Osteocyte (in vitro differentiated cells): ENCODE measurements at places on chromosomes 2 and 18. TPM values are rescaled to one million over a fixed set of nuclear protein-coding genes. Genes with fewer than 3 reads are reported as not detected.

GRCh38 chr2:119710281-119710680 is 31.3 kb downstream of the TMEM177 start:
- no peaks in the 10 kb centered on the region for H3K4me1 ChIP-seq
- H3K27me3 ChIP-seq: peaks cover 17% of the 10 kb centered on the region
- H3K27ac ChIP-seq: no peak overlapping the region

DNA sequence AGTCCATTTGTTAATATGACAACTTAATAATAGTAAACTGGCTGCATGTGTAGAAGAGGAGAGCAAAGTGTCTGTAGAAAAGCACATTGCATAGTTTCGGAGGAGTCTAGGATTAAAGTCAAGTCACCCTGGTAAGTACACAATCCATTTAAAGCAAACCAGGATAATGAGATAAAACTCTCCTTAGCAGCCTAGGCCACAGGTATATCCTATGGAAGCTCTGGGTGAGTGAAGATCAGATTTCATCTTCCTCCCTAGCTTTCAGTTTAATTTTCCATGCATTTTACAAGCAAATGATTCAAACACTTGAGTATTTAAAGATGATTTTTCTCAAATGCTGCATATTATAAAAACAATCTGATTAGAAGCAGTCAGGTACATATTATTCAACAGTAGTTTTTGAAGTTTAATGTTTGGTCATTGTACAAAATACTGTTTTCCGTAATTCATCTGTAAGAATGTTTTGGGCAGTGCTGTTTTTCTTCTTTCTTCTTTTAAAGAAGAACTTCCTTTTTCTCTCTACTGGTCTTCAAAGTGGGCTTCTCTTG is 10.2 kb downstream of the CERS6 start:
- H3K4me3 ChIP-seq: no peak overlapping the region
- H3K27ac ChIP-seq: no peak overlapping the region
- no peaks in the 10 kb centered on the region for H3K27me3 ChIP-seq
- H3K4me1 ChIP-seq: peaks cover 32% of the 10 kb centered on the region
- no peak for DNase-seq
- no peaks in the 10 kb centered on the region for H3K36me3 ChIP-seq

DNA sequence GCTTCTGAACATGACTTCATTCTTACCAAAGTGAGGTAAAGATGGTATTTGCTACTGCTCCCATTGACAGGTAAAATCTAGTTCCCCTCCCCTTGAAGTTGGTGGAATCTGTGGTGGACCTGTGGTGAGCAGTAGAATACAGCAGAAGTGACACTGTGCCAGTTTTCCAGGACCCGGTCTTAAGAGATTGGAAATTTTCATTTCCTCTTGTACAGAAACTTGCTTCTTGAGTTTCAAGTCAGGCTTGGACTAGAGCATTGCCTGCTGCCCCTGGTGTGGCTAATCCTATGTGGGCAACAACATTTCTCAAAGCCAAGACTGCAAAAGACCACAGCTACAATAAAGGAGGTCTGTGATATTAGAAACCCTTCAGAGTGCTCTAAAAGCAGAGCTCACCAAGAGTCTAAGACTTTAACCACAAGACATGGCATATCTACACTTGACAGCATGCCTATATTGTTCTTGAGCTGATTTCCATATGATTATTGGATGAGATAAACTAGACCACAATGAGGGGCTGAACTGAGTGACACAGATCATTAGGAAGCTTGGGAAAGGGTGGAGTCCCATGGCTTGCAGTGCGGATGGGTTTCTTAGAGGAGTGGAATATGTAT is 458.1 kb downstream of the BCL11A start:
- no peaks in the 10 kb centered on the region for H3K4me1 ChIP-seq
- H3K27me3 ChIP-seq: no peaks in the 10 kb centered on the region
- H3K27ac ChIP-seq: no peak overlapping the region
- no peak overlapping the region for H3K4me3 ChIP-seq
- no peaks in the 10 kb centered on the region for H3K36me3 ChIP-seq

- H3K36me3 ChIP-seq: no peaks in the 10 kb centered on the region
- no peak overlapping the region for H3K4me3 ChIP-seq
- peaks cover 5% of the 10 kb centered on the region for H3K27me3 ChIP-seq
These were observed 163.4 kb downstream of the TMEM163 start for GRCh38 chr2:134555411-134555810.

GRCh38 chr2:192696857-192697256 is 502.1 kb upstream of the TMEFF2 start:
- H3K27ac ChIP-seq: no peak overlapping the region
- DNase-seq: no peak
- no peak overlapping the region for H3K4me3 ChIP-seq
- peaks cover 15% of the 10 kb centered on the region for H3K27me3 ChIP-seq

- peak overlapping the region; percentile 52 for H3K27ac ChIP-seq
- no peaks in the 10 kb centered on the region for H3K27me3 ChIP-seq
- H3K4me3 ChIP-seq: no peak overlapping the region
- H3K4me1 ChIP-seq: peaks cover 28% of the 10 kb centered on the region
These were observed 82.2 kb downstream of the RAB31 start for GRCh38 chr18:9790261-9790660.

DNA sequence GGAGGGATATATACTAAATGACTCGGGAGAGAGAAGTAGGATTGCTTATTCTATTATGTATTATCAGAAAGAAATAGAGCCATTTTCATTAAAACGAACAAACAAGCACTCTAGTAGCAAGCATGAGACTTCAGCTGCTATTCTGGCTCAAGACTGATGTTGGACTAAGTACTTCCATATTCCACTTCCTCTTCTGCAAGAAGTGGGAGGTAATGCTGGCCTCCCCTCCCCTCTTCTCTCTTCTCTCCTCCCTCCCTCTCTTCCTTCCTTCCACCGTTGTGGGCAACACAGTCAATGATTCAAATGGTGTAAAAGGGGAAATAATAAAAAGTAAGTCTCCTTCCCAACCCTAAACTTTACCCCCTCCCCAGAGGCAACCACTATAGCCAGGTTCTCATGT is 62.6 kb downstream of the EMX1 start:
- H3K27me3 ChIP-seq: no peaks in the 10 kb centered on the region
- DNase-seq: no peak
- peaks cover 4% of the 10 kb centered on the region for H3K36me3 ChIP-seq
- no peak overlapping the region for H3K4me3 ChIP-seq

DNA sequence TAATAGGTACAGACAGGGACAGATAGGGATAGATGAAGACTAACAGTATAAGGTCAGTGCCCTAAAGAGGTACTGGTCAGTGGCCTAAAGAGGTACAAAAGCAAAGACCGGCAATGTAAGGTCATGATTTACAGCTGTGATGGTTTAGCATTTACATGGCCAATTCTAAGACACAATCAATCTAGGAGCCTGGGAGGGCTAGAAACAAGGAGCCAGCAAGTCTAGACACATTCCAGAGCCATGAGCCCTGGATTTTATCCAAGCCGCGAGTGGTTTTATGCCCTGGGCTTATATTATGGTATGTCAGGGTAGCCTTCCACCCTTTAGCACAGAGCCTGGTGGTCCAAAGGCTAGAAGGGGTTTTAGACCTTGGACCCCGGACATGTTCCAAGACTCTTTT is 124.2 kb downstream of the CBLN2 start:
- H3K27ac ChIP-seq: no peak overlapping the region
- no peak for DNase-seq
- no peaks in the 10 kb centered on the region for H3K36me3 ChIP-seq
- H3K4me1 ChIP-seq: no peaks in the 10 kb centered on the region
- H3K27me3 ChIP-seq: no peaks in the 10 kb centered on the region
- H3K4me3 ChIP-seq: no peak overlapping the region

GRCh38 chr18:79781331-79781941 is 16.3 kb upstream of the KCNG2 start:
- no peaks in the 10 kb centered on the region for H3K36me3 ChIP-seq
- peaks cover 15% of the 10 kb centered on the region for H3K27me3 ChIP-seq
- H3K4me3 ChIP-seq: no peak overlapping the region
- no peak overlapping the region for H3K27ac ChIP-seq
- no peak for DNase-seq

DNA sequence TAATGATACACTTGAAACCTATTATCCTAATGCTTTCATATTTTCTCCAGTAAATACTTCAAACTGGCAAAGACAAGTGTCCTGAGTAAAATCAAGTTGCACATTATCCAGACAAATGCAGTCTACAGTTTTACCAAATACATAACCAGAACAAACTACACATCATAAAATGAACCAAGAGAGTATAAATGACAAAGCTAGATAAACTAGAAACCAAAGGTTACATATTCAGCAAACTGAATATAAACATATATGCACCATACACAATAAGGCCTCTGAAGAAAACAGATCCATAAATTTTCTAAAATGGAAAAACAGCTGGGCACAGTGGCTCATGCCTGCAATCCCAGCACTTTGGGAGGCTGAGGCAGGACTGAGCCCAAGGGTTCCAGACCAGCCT is 47.0 kb downstream of the HYCC2 start:
- no peak overlapping the region for H3K4me3 ChIP-seq
- peaks cover 28% of the 10 kb centered on the region for H3K36me3 ChIP-seq
- DNase-seq: no peak
- H3K4me1 ChIP-seq: peaks cover 8% of the 10 kb centered on the region
- H3K27ac ChIP-seq: no peak overlapping the region

DNA sequence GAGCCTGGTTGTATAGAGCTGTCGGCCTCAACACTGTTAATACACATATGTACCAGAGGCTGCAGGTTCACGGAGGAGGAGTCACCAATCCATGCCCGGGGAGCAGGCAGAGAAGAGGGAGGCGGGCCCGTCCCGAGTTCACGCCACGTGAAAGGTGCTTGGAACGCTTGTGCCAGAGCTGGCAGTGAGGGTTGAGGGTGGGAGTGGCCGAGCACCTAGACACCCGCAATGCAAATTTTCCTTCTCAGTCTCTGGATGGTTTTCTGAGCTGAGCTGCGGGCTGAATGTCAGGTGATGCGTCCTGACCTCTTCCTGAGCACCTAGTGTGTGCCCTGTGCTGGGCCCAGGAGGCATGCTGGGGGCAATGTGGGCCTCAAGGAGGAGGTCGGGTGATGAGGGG is 52.2 kb downstream of the ODC1 start:
- peaks cover 4% of the 10 kb centered on the region for H3K36me3 ChIP-seq
- no peak overlapping the region for H3K27ac ChIP-seq
- no peak for DNase-seq
- H3K4me3 ChIP-seq: no peak overlapping the region

DNA sequence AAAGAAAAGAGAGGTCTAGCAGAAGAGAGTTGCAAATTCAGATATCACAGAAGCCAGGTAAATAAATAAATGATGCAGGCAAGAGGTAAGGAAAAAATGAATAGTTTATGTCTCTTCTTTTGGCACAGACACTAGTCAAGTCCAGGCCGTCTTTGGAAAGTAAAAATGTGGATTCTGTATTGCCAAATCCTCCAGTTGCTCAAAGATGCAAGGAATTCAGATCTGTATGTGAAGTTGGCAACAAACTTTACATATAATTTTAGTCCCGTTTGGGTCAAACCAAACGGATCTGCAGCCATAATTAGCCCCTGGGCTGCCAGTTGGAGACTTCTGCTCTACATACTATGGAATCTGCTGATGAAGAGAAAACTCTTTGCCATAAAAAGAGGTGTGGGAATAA is 200.5 kb upstream of the RND3 start:
- H3K36me3 ChIP-seq: no peaks in the 10 kb centered on the region
- no peak overlapping the region for H3K4me3 ChIP-seq
- H3K4me1 ChIP-seq: peaks cover 28% of the 10 kb centered on the region
- no peak overlapping the region for H3K27ac ChIP-seq

GRCh38 chr18:66931010-66931409 is 327.1 kb upstream of the CDH19 start:
- peaks cover 3% of the 10 kb centered on the region for H3K27me3 ChIP-seq
- H3K27ac ChIP-seq: no peak overlapping the region
- no peaks in the 10 kb centered on the region for H3K36me3 ChIP-seq

DNA sequence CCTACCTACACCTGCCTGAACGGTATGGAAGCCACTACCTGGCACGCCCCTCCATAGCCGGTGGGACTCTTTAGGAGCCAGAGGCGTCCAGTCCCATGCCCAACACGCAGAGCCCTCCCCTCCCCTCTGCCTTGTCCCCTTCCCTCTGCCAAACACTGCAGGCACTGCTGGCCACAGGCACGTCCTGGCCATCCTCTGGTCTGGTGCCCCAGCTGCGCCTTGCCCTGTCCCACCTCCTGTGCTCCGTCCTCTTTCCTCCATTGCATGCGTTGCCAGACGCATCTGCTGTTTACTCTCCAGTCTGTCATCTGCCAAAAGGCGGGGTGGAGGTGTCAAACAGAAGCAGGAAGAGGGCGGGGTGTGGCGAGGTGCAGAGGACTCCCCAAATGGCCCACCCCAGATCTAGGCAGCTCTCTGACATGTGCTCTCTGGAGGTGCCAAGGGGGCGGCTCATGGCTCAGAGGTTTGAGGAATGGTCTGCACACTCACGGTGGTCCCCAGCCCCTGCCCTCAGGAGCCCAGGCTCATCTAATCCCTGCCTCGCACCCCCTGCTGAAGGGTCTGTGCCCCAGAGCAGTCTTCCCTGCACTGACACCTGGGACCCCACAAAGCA is 45.1 kb downstream of the HS6ST1 start:
- no peak overlapping the region for H3K4me3 ChIP-seq
- no peaks in the 10 kb centered on the region for H3K27me3 ChIP-seq
- H3K4me1 ChIP-seq: peaks cover 3% of the 10 kb centered on the region
- H3K36me3 ChIP-seq: peaks cover 15% of the 10 kb centered on the region
- no peak overlapping the region for H3K27ac ChIP-seq

GRCh38 chr18:26579941-26580618 is 31.7 kb upstream of the KCTD1 start:
- no peak overlapping the region for H3K27ac ChIP-seq
- H3K4me3 ChIP-seq: no peak overlapping the region
- no peak for DNase-seq

- peaks cover 12% of the 10 kb centered on the region for H3K27me3 ChIP-seq
- H3K4me3 ChIP-seq: no peak overlapping the region
- no peaks in the 10 kb centered on the region for H3K36me3 ChIP-seq
- peaks cover 28% of the 10 kb centered on the region for H3K4me1 ChIP-seq
These were observed 41.1 kb downstream of the LDLRAD4 start for GRCh38 chr18:13259701-13260100.

- H3K4me1 ChIP-seq: peaks cover 5% of the 10 kb centered on the region
- no peak for DNase-seq
- H3K27me3 ChIP-seq: no peaks in the 10 kb centered on the region
- H3K36me3 ChIP-seq: no peaks in the 10 kb centered on the region
- no peak overlapping the region for H3K4me3 ChIP-seq
These were observed 190.1 kb upstream of the SLC35G4 start for GRCh38 chr18:11419338-11419737.

DNA sequence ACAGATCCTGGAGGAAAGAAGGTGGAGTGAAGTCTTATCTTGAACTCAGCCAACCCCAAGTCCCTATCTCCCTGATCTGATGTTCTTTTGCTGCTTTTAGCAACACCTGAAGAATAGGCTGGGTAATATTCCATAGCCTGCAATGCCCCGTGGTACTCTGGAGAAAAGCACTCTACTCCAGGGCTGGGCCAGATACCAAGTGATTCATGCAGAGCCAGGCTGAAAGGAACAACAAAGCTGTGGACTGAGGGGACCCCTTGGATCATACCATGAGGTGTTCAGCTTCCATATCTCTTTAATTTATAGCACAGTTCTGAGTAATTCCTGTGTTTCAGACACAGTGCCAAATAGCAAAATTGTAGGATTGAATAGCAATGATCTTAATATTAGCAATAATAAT is 130.6 kb downstream of the NXPH2 start:
- no peak overlapping the region for H3K27ac ChIP-seq
- no peaks in the 10 kb centered on the region for H3K27me3 ChIP-seq
- no peaks in the 10 kb centered on the region for H3K4me1 ChIP-seq
- no peak for DNase-seq

The C2orf92 gene
- total RNA-seq: 13.7 and 15.0 TPM in 2 replicates

The SLC4A3 gene
- 9.2 and 11.6 TPM in 2 replicates for total RNA-seq

The DSG1 gene
- not detected in 2 replicates for total RNA-seq

The HOXD12 gene
- total RNA-seq: not detected in 2 replicates

The CFAP210 gene
- 0.94 TPM in 1 of 2 replicates, not detected in the other for total RNA-seq
